Cardiac septum (tissue), 1 donor: ENCODE measurements at places on chromosomes 5 and 9. TPM values are rescaled to one million over a fixed set of nuclear protein-coding genes. Genes with fewer than 3 reads are reported as not detected.

GRCh38 chr9:99187311-99187710, 34.4 kb downstream of the ALG2 start:
- DNase-seq = no peak

Gene RNF20
- total RNA-seq = 58.4 TPM

- DNase-seq = no peak
These were observed 312.0 kb upstream of the EDIL3 start for GRCh38 chr5:84696651-84697050.

GRCh38 chr5:178350361-178351220, 118.0 kb upstream of the PHYKPL start:
- no peak for DNase-seq

Gene FOXE1
- not detected for total RNA-seq
